ENCODE measurements at places on chromosomes 7 and 10.
A peak's percentile ranks its signal among the peaks of the same experiment; 100 is the strongest.

DNA sequence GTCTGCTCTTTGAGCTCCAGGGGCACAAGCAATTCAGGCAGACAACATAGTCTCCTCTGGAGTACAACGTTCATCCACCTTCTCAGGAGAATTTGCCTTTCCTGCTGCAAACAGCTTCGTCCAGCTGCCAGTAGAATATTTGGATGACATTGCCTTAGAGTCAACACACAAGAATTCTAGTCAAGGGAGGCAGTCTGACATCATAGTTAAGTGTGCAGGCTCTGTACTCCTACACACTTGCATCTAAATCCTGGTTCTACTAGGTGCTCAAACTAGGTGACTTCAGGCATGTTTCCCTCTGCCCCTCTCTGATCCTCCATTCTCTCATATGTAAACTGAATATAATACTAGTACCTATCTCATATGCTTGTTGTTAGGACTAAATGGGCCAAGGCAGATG, 314.8 kb downstream of the HPSE2 start:
- no peak overlapping the region for H3K4me3 ChIP-seq
- H3K36me3 ChIP-seq: no peaks in the 10 kb centered on the region
- no peak overlapping the region for H3K27ac ChIP-seq
- DNase-seq: no peak
- H3K4me1 ChIP-seq: no peaks in the 10 kb centered on the region

GRCh38 chr7:67661-68395, 124.5 kb upstream of the FAM20C start:
- H3K4me3 ChIP-seq: no peak overlapping the region
- H3K27ac ChIP-seq: no peak overlapping the region
- peaks cover 5% of the 10 kb centered on the region for H3K4me1 ChIP-seq
- H3K36me3 ChIP-seq: no peaks in the 10 kb centered on the region
- no peaks in the 10 kb centered on the region for H3K27me3 ChIP-seq

DNA sequence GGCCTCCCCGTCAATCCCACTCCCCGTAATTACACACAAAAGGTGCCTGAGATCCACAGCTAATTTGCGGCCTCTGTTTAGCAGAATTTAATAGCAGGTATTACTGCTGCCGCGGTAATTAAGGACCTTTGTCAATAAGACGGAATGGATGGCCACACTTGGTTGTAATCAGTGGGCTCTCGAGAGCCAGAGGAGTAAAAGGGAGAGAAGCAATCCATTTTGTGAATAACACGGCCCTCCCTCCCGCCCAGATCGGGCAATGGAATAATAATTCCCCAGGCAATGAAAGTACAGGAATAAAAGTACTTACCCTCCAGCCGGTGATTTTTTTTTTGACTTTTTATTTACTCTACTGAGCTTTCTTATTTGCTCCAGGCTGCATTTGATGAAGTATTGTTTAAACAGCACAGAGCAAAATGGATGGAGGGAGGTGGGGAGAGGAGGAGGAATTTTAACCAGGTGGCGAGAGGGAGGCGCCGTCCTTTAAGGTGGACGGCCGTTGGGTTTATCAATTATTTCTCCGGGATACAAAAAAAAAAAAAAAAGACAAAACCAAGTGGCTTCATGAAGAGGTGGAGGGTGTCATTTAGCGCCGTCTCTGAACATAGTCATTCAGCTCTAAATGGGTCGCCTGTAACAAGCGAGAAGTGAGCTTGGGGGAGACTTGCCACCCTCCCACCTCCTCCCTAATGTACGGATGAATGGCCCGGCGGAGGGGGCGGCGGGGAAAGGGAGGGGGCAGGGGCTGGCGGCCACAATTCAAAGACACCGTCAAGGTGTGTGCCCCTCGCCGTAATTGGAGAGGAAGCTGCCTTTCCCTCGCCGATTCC, 120.3 kb downstream of the BUB3 start:
- no peaks in the 10 kb centered on the region for H3K4me1 ChIP-seq
- H3K36me3 ChIP-seq: no peaks in the 10 kb centered on the region
- no peak overlapping the region for H3K4me3 ChIP-seq
- no peak overlapping the region for H3K27ac ChIP-seq
- H3K27me3 ChIP-seq: no peaks in the 10 kb centered on the region

GRCh38 chr10:99172128-99172738, 63.4 kb downstream of the HPSE2 start:
- DNase-seq: no peak
- no peaks in the 10 kb centered on the region for H3K27me3 ChIP-seq
- peaks cover 15% of the 10 kb centered on the region for H3K4me1 ChIP-seq
- H3K4me3 ChIP-seq: no peak overlapping the region
- H3K36me3 ChIP-seq: no peaks in the 10 kb centered on the region
- no peak overlapping the region for H3K27ac ChIP-seq

- H3K4me1 ChIP-seq: no peaks in the 10 kb centered on the region
- DNase-seq: no peak
- no peaks in the 10 kb centered on the region for H3K36me3 ChIP-seq
Measured at GRCh38 chr10:11396311-11396955, 215.0 kb downstream of the USP6NL start.

- H3K4me3 ChIP-seq: no peak overlapping the region
- no peaks in the 10 kb centered on the region for H3K36me3 ChIP-seq
- H3K4me1 ChIP-seq: no peaks in the 10 kb centered on the region
Measured at GRCh38 chr7:157445246-157445955, 108.6 kb downstream of the DNAJB6 start.

DNA sequence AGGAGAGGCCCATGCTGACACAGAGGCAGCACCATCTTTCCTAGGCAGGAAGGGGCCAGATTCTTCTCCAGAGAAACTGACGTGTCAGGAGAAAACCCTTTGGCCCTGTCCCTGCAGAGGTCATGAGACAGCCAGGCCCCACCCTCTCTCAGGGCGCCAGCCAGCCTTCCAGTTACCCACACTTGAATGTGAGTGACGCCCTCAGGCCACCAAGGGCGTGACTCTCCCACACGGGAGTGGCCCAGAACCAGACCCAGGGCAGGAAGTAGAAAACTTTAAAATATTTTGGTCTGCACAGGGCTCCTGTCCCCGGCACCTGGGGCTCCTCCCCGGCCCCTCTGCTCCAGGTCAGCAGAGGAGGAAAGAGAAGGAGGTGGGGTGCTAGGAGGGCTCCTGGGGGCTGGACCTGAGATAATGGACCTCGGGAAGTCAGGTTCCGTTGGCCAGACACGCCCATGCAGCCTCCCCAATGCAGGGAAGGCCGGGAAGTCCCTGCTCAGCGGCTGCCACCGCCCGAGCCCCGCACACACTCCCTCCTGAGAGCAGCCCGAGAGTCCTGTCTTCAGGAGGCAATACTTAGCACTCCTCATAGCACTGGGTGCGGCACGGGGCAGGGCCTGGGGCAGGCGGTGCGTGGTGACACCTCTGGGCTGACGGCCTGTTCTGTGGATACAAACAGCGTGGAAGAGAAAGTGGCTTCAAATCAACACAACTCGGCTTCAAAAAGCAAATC, 67.0 kb upstream of the CFAP46 start:
- H3K27me3 ChIP-seq: no peaks in the 10 kb centered on the region
- no peaks in the 10 kb centered on the region for H3K36me3 ChIP-seq
- DNase-seq: no peak
- no peaks in the 10 kb centered on the region for H3K4me1 ChIP-seq
- no peak overlapping the region for H3K4me3 ChIP-seq

DNA sequence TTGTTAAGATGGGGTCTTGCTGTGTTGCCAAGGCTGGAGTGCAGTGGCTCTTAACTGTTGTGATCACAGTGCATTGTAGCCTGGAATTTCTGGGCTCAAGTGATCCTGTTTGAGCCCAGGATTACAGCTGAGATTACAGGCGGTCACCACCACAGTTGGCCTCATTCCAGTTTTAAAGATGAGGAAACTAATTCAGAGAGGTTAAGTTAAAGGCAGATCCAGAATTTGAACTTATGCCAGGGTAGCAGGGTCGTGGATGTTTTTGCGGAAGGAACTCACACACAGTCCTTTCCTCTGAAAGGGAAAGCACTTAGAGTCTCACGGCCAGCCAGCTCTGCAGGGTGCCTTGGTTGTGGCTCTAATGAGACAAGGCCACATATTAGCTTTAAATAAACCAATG, 84.7 kb downstream of the MMRN2 start:
- no peaks in the 10 kb centered on the region for H3K4me1 ChIP-seq
- no peaks in the 10 kb centered on the region for H3K27me3 ChIP-seq
- no peak overlapping the region for H3K27ac ChIP-seq

DNA sequence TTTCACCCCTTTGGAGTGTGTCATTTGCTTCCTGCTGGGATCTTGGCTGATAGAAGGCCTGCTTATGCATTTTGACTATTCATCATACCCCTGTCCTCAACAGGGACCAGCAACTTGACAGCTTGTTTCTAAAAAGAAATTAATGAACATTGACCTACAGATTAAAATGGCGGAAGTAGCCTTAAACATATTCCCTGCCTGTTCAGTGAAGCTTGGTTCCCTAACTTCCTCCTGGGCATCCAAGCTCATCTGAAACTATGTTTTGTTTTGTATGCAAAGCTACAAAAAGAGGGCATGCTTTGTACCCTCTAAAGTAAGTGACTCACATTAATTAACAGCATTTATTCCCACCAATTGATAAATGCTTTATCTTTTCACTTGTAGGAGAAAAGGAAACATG, 26.8 kb upstream of the CDK14 start:
- no peak overlapping the region for H3K27ac ChIP-seq
- no peaks in the 10 kb centered on the region for H3K27me3 ChIP-seq
- no peaks in the 10 kb centered on the region for H3K36me3 ChIP-seq
- peak; percentile 48 for DNase-seq
- H3K4me1 ChIP-seq: peaks cover 16% of the 10 kb centered on the region

- no peak overlapping the region for H3K27ac ChIP-seq
- H3K27me3 ChIP-seq: no peaks in the 10 kb centered on the region
- no peak for DNase-seq
- no peak overlapping the region for H3K4me3 ChIP-seq
Measured at GRCh38 chr10:822661-823367, 108.7 kb downstream of the LARP4B start.

GRCh38 chr7:117479225-117480054, at the start of gene CFTR:
Gene CFTR (plus strand): TSS chr7:117480025. CDS start chr7:117480095, 70 bp downstream.
- no peaks in the 10 kb centered on the region for H3K27me3 ChIP-seq
- no peak within 1 kb of the TSS for H3K4me3 ChIP-seq
- no peak within 1 kb of the TSS for H3K27ac ChIP-seq
- no peak for DNase-seq
- no peaks in the 10 kb centered on the region for H3K4me1 ChIP-seq

DNA sequence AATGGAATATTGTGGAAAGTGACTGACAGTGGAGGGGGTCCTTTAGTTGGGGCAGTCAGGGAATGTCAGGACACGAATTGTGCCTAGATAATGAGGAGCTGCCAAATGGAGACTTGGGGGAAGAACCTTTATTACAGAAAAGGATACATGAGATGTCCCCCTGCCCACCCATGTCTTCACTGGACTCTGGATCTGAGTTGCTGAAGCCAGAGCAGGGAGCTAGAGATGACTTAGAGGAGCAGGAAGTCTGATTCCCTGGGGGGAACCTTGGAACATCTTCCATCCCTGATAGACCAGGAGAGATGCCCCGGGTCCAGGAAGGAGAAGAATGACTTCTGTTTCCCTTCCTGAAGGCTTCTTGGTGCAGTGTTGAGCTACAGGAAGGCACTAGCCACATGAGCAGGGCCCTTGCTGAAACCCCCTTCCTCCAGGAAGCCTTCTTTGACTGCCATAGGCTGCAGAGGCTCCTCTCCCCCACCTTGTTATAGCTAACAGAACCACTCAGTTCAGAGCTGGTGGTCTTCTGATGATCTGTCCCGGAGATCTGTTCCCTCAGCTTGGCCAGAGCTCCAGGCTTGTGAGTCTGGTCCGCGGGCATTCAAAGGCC, 747 bp upstream of the NEURL1 start:
- H3K4me3 ChIP-seq: peak overlapping the region; percentile 70
- no peaks in the 10 kb centered on the region for H3K36me3 ChIP-seq
- H3K4me1 ChIP-seq: peaks cover 18% of the 10 kb centered on the region
- DNase-seq: no peak
- H3K27me3 ChIP-seq: no peaks in the 10 kb centered on the region

GRCh38 chr7:44103923-44104859, at the start of gene AEBP1:
Gene AEBP1 (plus strand): TSS chr7:44104345. CDS start chr7:44104666, 321 bp downstream.
- no peaks in the 10 kb centered on the region for H3K36me3 ChIP-seq
- H3K4me1 ChIP-seq: peaks cover 23% of the 10 kb centered on the region
- H3K4me3 ChIP-seq: no peak within 1 kb of the TSS
- no peaks in the 10 kb centered on the region for H3K27me3 ChIP-seq

GRCh38 chr10:126104767-126105166, 208.4 kb downstream of the FANK1 start:
- H3K36me3 ChIP-seq: no peaks in the 10 kb centered on the region
- H3K4me3 ChIP-seq: no peak overlapping the region
- H3K4me1 ChIP-seq: no peaks in the 10 kb centered on the region
- no peaks in the 10 kb centered on the region for H3K27me3 ChIP-seq
- no peak for DNase-seq

- no peaks in the 10 kb centered on the region for H3K4me1 ChIP-seq
- no peak overlapping the region for H3K27ac ChIP-seq
- no peaks in the 10 kb centered on the region for H3K27me3 ChIP-seq
- peak; percentile 76 for DNase-seq
- H3K36me3 ChIP-seq: no peaks in the 10 kb centered on the region
Measured at GRCh38 chr10:48509974-48510692, 94.7 kb downstream of the ARHGAP22 start.

DNA sequence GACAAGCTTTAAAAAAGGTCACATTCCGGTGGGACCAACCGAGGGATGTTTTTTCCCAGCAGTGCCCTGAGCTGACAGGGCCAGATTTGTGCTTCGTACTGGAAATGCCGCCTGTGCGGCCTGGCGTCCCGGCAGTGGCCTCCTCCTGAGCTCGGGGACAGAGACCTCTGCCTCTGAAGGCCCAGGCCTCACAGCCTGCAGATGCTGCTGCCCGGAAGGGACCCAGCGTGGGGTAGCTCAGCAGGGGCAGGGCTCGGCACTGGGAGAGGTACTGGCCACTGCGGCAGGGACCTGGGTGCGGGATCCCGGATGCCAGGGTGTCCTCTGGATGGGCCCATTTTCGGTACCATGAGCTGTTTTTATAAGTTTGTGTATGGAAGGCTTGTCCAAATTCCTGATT, 52.4 kb upstream of the CFAP46 start:
- no peaks in the 10 kb centered on the region for H3K36me3 ChIP-seq
- no peaks in the 10 kb centered on the region for H3K4me1 ChIP-seq
- no peak overlapping the region for H3K4me3 ChIP-seq
- H3K27ac ChIP-seq: no peak overlapping the region

Data from Karpas-422 (cell line).